ENCODE measurements at places on chromosomes 6 and 20.

- no peak overlapping the region for H3K27ac ChIP-seq
- H3K4me3 ChIP-seq = no peak overlapping the region
Observed at GRCh38 chr6:168715643-168716481, 274.9 kb downstream of the SMOC2 start.

DNA sequence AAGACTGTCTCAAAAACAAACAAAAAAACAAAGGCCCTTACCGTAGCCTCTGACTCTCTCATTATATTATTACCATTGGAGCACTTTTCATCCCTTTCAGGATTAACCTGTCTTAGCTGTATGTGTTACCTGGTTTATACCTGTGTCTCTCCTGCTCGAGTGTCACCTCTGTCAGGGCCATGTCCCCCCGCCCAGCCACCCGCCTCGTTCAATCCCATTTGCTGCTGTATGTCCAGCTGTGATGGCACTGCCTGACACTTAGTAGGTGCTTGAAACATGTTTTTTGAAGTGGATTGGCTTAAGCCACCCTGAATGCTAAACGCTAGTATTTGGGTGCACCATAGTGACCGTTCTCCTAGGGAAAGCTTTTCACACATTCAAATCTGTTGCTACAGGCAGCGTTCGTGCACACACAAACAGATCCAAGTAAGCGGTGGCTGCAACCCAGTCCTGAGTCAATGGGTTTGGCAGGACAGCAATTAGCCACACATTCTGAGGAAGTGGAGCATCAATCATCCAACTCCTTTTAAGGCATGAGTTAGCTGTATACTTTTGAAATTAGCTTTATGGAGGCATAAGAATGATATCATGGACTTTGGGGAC is 98.9 kb upstream of the ZNF217 start:
- H3K27me3 ChIP-seq = no peaks in the 10 kb centered on the region
- no peaks in the 10 kb centered on the region for H3K36me3 ChIP-seq
- H3K4me3 ChIP-seq = peak overlapping the region; percentile 47
- no peak for DNase-seq

DNA sequence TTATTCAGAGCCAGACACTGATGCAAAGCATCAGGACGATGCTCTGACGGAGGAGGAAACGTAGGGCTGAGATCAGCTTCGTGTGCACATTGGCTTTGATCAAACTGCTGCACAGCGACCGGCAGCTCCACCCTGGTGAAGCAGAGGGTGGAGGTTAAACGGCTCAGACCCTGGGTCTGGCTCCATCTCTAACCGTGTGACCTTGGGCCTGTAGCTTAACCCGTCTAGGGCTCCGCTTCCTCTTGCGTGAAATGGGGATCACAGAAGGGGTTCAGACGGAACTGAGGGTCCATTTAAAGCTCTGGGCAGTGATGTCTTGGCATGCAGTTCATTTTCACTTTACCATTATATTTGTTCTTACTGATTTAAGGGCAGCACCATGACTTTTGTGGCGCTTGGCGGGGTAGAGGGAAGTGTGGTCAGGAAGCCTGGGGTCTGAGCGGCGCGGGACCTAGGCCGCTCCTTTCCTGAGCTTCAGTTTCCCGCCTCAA is 644 bp downstream of the RBL1 start:
- peaks cover 34% of the 10 kb centered on the region for H3K36me3 ChIP-seq
- DNase-seq = peak; percentile 44
- no peaks in the 10 kb centered on the region for H3K27me3 ChIP-seq
- H3K4me3 ChIP-seq = peak overlapping the region; percentile 99
- peaks cover 26% of the 10 kb centered on the region for H3K4me1 ChIP-seq

GRCh38 chr6:5094327-5094726 is 9.2 kb downstream of the PPP1R3G start:
- no peaks in the 10 kb centered on the region for H3K36me3 ChIP-seq
- H3K27me3 ChIP-seq = peaks cover 28% of the 10 kb centered on the region

DNA sequence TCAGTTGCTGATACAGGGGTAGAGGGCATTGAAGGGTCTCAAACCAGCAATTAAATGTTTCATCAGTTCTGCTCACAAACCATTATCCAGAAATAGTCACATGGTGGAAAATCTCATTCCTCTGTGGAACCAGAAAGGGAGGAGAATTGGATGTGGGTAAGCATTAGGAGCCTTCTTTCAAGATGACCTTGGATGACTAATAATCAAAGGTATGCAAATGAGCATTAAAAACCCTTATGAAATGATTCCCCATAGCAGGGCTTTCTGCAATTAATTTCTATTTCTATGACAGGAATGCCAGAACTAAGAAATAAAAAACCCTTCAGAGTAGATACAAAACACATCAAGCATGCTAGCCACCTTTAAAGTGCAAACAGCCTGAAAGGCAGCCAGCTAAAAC is 37.4 kb upstream of the HCRTR2 start:
- no peak overlapping the region for H3K4me3 ChIP-seq
- no peak overlapping the region for H3K27ac ChIP-seq
- no peaks in the 10 kb centered on the region for H3K4me1 ChIP-seq
- H3K27me3 ChIP-seq = no peaks in the 10 kb centered on the region
- DNase-seq = no peak
